LHCN-M2 (cell line): ENCODE measurements at places on chromosomes 16 and 17. TPM values are rescaled to one million over a fixed set of nuclear protein-coding genes. Genes with fewer than 3 reads are reported as not detected.

GRCh38 chr17:10161386-10161785, 37.0 kb downstream of the GAS7 start:
- DNase-seq = no peak

KRT12 gene
- total RNA-seq = not detected in 2 replicates

GRCh38 chr17:3732210-3732621, 8.5 kb downstream of the HASPIN start:
- DNase-seq = no peak

CAVIN1 gene
- 308 and 325 TPM in 2 replicates for total RNA-seq

GRCh38 chr16:82657239-82657638, 30.5 kb downstream of the CDH13 start:
- peak; percentile 82 for DNase-seq

TM4SF5 gene
- total RNA-seq = not detected in 2 replicates
